ENCODE measurements at places on chromosomes 5 and 9. TPM values are rescaled to one million over a fixed set of nuclear protein-coding genes. Genes with fewer than 3 reads are reported as not detected.

PFN3 gene
- total RNA-seq, result not detected

ACER2 gene
- 11.1 TPM for total RNA-seq

NIM1K gene
- total RNA-seq, result 6.6 TPM

ITGA1 gene
- total RNA-seq, result 51.3 TPM

EHMT1 gene
- total RNA-seq, result 112 TPM

BNC2 gene
- 24.6 TPM for total RNA-seq

TEK gene
- total RNA-seq, result 20.5 TPM

PNPLA7 gene
- 3.0 TPM for total RNA-seq

TLX3 gene
- not detected for total RNA-seq

ADGRD2 gene
- total RNA-seq, result not detected

SNCAIP gene
- 25.5 TPM for total RNA-seq

FOXD4L5 gene
- 0.22 TPM for total RNA-seq

ST8SIA4 gene
- total RNA-seq, result 16.4 TPM

ADRA1B gene
- total RNA-seq, result 1.8 TPM

FCN2 gene
- not detected for total RNA-seq

All from camera-type eye (tissue), 1 donor.